Omental fat pad (tissue), 4 donors: ENCODE measurements at places on chromosomes 1 and 21.

DNA sequence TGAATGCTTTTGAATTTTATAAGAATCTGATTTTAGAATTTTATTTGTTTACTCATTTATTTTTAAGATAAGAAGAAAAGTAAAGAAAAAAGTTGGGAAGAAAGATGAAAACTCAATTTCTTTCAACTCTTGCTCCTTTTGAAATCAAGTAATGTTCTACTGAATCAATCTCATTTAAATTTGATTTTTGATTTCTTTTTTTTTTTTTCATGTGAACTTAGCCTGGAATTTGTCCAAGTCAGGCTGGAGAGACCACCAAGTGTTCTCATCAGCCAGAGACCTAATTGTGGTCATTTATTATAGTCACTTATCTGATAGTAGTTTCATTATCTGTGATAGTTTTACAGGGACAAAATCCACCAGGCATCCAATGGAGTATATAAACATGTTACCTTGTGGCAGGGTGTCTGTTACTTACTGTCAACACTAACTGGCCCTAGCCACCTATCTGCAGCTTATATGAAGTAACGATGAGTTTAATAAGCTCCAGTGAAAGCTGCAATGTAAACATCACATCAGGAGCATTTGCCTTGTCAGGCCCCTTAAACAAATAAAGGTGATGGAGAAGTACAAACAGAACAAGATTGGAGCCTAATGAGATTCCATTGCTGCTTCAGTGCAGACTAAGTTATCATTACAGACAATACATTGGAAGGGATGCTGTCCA, 39.2 kb downstream of the HLX start:
- no peak for DNase-seq

GRCh38 chr1:38558500-38559445, 300.8 kb downstream of the RRAGC start:
- no peak for DNase-seq

- DNase-seq = no peak
These were observed 96.4 kb upstream of the PPP2R5A start for GRCh38 chr1:212188599-212189351.

- DNase-seq = no peak
These were observed 14.1 kb upstream of the ATP1A4 start for GRCh38 chr1:160137216-160137862.

GRCh38 chr21:33033094-33033951, 7.6 kb downstream of the OLIG2 start:
- no peak for DNase-seq

GRCh38 chr1:64004451-64005025, 198.9 kb upstream of the UBE2U start:
- no peak for DNase-seq

- no peak for DNase-seq
These were observed 8.6 kb downstream of the RAP1A start for GRCh38 chr1:111628153-111628552.

GRCh38 chr21:28801906-28802305, 190.8 kb downstream of the LTN1 start:
- no peak for DNase-seq

- no peak for DNase-seq
These were observed 803 bp upstream of the RHBG start for GRCh38 chr1:156368157-156368658.

DNA sequence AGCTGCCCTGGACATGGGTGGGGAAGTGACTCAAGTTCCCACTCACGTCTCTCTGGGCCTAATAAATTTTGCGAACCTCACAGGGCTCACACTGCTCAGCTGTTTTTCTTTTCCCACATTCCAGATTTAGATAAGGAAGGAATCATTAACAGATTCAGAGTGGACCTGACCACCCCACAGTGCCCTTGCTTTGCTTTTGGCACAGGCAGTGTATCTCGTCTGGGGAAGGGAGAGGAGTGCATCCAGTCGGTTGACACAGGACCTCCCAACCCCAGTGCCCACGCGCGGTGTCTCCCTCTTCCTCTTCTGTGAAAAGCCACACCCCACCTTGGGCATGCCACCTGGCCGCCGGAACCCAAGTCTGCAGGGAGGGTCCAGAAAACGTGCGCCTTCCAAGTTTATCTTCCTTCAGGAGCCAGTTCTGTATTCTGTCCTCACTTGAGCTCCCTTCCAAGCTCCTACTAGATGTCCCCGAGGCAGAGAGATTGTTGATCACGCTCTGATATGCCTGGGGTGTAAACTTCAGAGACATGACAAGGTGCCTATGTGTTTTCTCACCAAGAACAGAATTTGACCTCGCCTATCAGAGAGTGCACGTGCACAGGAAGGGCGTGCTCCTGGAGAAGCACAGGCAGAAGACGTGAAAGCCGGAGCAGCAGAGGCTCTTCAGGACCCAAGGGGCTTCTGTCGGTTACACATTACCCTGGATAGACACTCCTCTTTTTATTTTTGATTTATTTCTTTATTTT, 9.5 kb upstream of the SLC2A5 start:
- no peak for DNase-seq

GRCh38 chr1:185348985-185349384, 31.9 kb upstream of the IVNS1ABP start:
- DNase-seq = no peak

- no peak for DNase-seq
These were observed 38.2 kb downstream of the MAPKAPK2 start for GRCh38 chr1:206722751-206723461.

- DNase-seq = peak; percentile 77
These were observed 150.1 kb downstream of the PLXNA2 start for GRCh38 chr1:208093754-208094719.

DNA sequence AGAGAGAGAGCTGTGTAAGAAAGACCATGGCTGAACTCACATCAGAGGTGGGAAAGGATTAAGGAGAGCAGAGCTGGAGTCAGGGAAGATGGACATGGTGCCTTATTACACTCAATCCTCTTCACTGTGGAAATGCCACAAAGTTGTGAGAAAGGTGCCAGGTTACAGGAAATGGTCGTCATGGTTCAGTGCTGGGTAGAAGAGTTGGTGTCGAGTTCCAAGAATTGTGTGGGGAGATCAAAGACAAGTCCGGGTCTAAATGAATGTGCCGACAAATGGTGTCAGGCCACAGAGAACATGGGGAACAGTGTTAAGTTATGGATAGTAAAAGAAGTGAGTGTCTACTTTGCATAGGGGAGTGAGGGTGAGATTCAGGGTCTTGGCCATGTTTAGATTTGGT, 40.9 kb downstream of the LAMC2 start:
- DNase-seq = no peak

DNA sequence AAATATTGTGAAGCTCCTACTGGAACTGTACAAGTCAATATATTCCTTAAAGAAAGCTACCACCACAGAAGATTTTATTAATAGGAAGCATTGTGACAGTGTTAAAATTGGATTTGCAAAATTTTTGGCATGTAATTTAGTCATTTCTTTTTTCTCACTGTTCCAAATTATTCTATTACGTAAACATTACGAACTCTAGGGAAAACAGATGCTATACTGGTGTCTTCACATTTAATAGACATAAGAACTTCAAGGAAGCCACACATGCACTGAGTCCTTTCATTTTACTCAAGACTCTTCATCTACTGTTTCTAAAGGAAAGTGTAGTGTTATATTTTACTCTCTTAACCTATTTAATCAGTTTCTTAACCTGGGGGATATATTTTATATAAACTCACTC, 135.4 kb downstream of the HMCN1 start:
- DNase-seq = no peak

DNA sequence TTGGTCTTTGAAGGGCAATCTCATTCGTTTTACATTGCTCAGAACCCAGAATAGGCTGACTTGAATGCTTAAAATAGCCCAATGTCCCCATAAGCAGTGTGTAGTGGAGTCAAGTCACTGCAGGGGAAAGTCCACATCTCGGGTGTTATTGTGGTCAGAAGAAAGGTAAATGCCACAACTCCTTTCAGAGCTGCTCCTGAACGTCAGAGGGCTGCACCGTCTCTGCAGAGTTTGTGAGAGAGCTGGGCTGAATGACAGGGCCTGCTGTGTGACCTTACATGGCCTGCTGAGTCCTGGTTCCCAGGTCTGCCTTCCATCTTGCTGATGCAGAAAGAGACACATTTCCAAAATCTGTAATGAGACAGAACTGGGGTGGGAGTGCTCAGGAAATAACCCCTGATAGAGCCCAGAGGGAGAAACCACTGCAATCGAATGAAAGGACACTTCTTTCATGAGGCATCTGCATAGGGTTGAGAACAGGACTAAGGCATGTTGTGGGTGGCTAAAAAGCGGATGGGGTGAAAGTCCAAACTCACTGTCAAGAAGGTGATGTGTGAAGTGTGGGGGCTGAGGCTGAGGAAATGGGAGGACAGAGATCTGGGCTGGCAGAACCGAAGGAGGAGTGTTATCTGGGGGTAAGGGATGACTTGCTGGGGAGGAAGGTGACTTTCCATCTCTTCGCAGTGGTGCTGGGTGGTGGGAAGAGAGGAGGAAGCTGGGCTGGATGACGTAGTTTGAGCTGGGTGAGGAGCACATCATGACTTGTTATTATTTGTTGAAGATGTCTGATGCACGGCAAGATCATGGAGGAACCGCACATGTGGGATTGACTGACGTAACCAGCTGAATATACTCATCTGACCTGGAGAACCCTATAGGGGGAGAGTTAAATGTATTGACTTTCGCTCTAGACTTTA, 33.7 kb downstream of the XCL2 start:
- DNase-seq = no peak

GRCh38 chr21:25560271-25560685, 47.0 kb downstream of the MRPL39 start:
- DNase-seq = no peak

DNA sequence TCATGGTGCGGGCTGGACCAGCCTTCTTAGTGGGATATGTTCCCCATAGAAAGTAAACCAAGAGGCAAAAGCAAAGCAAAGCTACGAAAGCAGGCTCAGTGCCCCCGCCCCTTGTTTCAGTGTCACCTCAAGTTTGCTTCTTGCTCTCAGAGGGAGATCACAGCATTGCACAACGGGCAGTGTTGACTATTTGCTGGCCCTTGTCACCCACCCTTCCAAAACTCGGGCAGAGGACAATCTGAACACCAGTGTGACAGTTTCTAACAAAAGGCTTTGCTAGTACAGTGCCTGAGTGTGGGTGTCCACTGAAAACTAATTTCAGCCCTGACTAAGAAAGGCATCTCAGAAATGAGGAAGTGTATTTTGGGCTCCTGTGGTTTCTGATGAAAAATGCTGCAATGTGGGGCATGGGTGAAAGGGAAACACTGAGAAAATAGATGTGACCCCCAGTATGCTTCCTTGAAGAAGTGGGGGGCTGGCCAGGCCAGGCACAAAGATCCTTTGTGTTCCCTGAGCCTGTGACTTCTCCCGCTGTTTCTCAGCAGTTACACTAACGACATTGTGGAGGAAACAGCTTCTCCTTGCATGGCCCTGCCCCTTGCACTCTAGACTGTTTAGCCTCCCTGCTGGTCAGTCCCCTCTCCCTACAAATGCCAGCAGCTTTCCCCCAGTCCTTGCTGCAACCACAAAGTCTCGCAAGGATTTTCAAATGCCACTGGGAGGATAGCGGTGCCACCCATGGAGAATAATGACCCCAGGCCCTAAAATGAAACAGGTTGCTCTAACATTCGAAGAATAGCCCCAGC, 33.3 kb upstream of the KCNE1 start:
- DNase-seq = no peak

DNA sequence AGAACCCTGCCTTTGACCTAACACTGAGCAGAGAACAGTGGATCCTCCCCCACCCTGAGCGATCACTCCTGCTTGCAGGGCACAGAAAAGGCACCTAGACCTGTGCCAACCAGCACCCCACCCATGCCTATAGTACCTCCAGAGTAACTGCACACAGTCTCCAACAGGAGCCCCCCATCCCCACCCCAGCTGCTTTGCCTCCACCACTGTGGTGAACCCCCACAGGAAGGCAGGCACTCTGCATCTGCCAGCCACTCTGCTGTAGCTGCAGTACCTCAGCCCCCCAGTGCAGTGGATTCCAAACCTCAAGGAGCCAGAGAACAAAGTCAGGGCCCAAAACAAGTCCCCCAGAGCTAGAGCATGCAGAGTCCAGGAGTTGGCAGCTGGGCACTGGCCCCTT, 10.7 kb downstream of the SPATC1L start:
- DNase-seq = no peak

- DNase-seq = no peak
These were observed 18.0 kb downstream of the SLC2A7 start for GRCh38 chr1:9008236-9008635.

GRCh38 chr1:204075139-204075521, 2.2 kb downstream of the SOX13 start:
- no peak for DNase-seq

DNA sequence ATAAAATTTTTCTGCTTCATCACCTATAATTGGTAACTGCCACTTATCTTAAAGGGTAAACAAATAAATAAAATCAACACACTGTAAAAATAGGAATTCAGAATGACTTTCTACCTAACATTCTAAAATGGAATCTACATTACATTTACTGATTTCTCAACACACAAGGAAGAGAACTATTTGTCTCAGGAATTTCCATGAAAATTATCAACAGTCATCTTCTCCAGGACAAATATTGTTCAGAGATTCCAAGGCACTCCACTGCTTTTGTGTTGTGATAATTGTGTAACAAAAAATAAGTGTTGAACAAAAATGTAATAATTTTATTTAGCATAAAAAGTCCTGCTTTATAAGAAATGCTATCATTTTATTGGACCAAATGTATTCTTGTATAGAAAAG, 7.3 kb downstream of the ODF2L start:
- no peak for DNase-seq

- DNase-seq = no peak
These were observed 527.8 kb downstream of the MATN1 start for GRCh38 chr1:30195424-30196134.

- DNase-seq = no peak
These were observed 25.4 kb upstream of the RGS16 start for GRCh38 chr1:182629499-182630096.

DNA sequence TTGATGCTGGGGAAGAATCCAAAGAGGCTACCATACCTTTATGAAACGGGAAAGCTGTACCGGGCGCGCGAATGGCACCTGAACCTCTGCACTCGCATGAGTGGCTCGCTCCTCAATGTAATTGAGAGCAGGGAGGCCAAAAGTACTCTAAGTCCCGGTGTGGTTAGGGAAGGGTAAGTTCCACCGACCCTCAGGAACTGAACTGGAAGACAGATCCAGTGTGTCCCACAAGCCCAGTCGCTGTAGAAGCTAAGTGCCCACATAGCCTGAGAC, 1.0 kb downstream of the GATAD2B start:
- DNase-seq = no peak

- DNase-seq = no peak
These were observed 22.6 kb downstream of the EPHA2 start for GRCh38 chr1:16133007-16133961.

- no peak for DNase-seq
These were observed 2.3 kb downstream of the HS2ST1 start for GRCh38 chr1:86916752-86917151.

- DNase-seq = no peak
These were observed 188.3 kb upstream of the PALMD start for GRCh38 chr1:99457381-99458165.
